CD4-positive, CD25-positive, alpha-beta regulatory T cell (primary cell): ENCODE measurements at places on chromosomes 16 and 17. TPM values are rescaled to one million over a fixed set of nuclear protein-coding genes. Genes with fewer than 3 reads are reported as not detected.

GRCh38 chr16:339680-340079, 12.8 kb downstream of the AXIN1 start:
- DNase-seq, result peak; percentile 18

TNP2 gene
- total RNA-seq, result not detected

DNA sequence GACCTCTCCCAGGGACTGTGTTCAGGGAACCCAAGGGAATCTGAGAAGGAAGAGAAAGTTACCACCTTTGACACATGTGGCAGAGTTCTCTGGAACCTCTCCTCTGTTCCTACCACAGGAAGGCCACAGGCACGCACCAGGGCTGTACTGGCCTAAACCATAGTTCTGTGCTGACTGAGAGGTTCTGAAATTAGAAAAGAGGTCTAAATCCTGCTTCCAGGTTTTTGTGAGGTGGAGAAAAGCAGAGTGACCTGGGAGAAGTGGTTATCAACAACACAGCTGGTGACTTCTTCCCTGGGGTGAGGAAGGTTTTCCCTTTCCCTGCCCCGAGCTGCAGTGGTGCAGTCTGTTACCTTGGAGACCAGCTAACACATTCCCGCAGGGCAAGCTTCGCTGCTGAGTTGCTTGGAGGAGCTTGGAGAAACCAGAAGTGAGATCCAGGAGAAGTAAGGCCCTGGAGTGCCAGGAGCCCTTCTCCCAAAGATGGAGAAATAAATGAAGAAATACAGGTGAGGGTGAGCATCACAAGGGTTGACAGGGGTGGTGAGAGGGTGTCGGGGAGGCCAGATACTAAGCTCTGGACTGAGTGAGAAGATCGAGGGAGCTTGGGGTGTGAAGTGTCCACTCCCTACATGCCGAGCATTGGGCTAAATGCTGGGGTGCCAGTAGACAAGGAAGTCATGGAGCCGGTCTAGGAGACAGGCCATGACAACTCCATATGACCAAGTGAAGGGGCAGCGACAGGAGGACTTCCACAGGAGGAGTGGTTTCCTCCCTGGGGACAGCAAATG, at the start of gene VWA3A:
VWA3A (plus strand) TSS at position 399 of the 791 bp plus-strand sequence; CDS start at position 496, 97 bp downstream.
- DNase-seq, result no peak

ABCC6 gene
- total RNA-seq, result not detected

CNP gene
- 27.7 TPM for total RNA-seq

DNA sequence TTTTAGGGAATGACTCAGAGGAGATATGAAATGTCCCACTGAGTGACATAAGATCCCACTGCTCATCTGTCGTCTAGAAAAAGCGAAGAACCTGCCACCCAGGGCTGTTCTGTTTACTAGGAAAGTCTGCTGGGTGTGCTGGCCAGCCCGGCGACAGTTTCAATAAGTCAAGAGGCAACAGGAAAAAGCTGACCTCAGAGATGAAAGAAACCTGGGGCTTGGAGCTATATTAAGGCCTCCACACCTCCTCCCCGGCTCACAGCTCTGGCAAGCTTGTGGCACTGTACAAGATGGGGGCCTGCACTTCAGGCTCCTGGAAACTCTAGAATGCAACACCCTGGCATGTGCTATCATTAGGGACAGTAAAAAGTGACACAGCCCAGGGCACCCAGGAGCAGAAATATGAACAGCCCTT, 10.6 kb downstream of the ZFHX3 start:
- DNase-seq, result no peak

- DNase-seq, result no peak
Observed at GRCh38 chr17:50836826-50837225, 1.4 kb downstream of the WFIKKN2 start.

- DNase-seq, result no peak
Observed at GRCh38 chr17:80886641-80887573, 104.7 kb upstream of the CHMP6 start.

- no peak for DNase-seq
Observed at GRCh38 chr17:5138616-5139457, 23.0 kb downstream of the USP6 start.

DNA sequence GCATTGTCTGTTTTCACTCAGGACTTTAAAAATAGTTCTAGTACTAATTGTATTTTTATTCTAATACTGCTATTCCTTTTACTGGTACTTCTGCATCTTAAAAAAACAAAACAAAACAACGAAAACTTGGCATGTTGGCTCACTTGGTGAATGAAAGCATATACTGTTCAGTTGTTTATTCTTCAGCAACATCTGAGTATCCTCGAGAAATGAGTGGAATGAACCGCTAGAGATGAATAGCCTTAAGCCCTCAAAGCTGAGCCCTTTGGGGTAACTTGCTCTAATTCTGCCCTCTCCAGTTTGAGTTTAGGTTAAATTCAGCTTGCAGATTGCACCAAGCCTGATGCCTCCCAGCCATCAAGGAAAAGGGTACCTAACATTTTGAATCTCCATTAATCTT, 126.5 kb downstream of the WWOX start:
- DNase-seq, result no peak

DNA sequence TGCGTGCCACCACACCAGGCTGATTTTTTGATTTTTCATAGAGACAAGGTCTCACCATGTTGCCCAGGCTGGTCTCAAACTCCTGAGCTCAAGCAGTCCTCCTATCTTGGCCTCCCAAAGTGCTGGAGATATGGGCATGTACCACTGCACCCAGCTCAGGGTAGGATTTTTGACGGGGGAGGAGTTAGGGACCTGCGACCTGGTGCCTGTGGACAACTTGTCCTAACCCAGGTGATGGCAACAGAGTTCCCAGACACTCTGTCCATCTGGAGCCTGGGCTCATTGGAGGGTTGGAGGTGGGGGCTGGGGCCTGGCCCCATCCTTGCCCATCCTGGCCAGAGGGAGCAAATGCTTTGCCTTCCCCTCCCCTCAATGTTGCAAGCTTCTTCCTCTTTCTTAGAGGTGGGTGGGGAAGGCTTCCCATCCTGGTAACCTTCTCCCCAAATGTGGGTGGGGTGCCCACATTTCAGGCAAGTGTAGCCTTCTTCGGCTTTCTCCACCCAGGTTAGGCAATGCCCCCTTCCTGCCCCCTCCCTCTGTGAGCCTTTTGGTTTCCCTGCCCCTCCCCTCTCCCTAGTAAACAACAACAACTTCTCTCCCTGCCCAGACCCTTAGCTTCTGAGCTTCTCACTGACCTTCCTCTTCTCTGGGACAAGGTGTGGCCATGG, 24.9 kb downstream of the RARA start:
- DNase-seq, result no peak
